Occipital lobe (tissue), 3 donors: ENCODE measurements at places on chromosomes 6 and 20.

DNA sequence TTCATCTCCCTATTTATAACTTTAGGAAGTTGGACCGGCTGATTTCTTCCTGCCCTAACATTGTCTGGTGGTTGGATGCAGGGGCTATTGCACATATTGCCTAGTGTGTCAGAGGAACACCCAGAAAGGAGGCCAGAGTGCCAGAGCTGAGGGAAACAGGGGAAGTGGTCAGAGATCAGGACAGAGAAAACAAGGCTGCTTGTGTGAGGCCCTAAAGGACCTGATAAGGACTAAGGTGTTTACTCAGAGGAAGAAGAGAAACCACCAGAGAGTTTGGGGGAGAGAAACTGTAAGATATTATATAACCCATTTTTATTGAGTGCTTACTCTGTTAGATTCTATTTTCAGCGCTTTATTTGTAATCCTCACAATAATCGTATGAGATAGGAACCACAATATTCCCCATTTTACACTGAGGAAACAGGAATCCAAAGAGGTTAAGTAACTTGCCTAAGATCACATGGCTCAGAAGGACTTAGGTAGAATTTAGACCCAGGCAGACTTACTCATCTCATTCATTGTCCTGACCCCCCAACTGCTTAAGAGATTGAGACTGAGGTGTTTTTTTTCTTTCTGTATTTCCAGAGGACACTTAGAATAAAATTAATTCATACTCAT, 54.0 kb upstream of the REV3L start:
- DNase-seq = no peak

DNA sequence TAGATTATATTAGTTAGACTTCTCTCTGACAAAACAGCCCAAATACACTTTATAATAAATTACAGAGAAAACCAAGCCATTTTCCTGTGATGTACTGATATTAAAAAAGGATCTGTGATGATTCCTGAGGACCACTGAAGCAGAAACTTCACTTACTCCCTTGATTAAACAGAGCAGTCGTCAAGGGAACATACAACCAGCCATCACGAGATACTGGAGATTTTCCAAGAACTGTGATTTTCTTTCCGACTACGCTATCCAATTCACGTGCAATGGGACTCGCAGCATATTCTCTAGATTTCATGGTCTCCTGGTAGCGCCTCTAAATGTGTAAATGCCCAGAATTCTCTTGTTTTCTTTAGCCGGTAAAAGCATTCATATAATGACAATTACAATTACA, 377.4 kb downstream of the PHF3 start:
- no peak for DNase-seq

- DNase-seq = no peak
Measured at GRCh38 chr6:124148236-124148957, 344.7 kb downstream of the NKAIN2 start.

DNA sequence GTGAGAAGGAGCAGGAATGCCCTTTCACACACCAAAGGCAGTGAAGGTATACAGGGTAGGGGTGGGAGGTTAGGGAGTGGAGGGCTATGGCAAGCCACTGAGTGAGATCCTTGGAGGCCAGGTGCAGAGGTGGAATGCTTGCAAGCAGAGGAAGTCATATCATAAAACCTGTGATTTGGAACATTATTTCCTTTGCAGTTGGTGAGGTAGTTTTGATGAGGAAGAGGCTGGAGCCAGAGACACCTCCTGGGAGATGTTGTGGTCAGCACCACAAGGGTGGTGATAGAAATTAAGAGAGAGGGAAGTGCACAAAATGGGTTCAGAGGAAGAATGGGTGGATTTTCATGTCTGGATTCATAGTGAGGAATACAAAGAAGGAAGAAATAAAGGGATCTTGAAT, 73.0 kb downstream of the PLCB4 start:
- no peak for DNase-seq

DNA sequence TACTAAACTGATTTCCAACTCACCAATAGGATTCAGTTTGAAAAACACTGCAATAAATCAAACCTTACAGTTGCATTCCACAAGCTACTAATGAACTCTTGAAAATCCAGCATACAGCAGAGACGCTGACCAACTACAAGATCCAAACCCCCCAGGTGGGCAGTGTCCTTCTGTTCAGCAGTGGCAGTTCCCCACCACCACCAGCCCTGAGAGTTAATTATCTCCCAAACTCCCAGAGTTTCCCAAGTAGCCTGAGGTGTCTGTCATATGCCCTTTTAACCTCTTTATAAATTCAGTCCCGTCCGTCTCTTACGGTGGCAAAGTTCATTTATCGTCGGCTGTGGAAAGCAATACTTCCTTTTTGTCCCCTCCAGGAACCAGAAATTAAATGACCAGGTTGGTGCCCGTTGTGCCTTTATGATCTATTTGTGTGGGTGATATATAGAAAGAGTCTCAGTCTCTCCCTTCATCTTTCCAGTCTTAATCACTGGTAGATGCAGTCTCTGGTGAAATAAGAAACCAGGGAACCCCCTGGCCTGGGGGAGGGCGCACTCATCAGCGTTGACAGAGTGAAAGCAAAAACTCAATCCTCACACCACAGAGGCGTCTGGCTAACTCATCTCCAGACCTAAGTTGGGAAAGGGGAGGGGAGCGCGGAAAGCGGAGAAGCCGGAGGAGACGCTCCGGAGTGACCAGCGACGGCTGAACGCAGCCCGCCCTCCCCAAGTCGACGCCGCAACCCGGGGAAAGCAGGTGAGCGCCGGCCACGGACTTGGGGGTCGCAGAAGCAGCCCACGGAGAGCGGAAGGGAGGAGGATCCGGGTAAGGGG, 717 bp downstream of the MRPL14 start:
- no peak for DNase-seq

DNA sequence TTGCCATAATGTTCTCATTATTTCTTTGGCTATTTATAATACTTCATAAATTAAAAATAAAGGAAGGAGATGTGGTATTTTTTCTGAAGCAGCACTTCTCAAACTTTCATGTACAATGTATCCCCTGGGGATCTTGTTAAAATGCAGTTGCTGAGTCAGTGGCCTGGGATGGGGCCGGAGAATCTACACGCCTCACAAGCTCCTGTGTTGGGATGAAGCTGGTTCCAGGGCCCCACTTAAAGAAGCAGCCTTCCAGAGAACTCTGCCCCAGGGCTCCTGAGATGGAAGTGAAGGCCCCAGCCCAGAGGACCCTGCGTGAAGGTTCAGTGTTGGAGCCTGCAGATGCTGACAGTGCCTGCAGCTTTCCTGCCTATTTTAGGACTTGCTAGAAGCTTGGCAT, 40.1 kb upstream of the SLC23A2 start:
- no peak for DNase-seq

- no peak for DNase-seq
Measured at GRCh38 chr6:118932421-118932820, 2.5 kb downstream of the MCM9 start.

GRCh38 chr6:73394577-73395354, at the start of gene DDX43:
TSS of gene DDX43 (plus strand) at chr6:73394828. CDS start at chr6:73394906, 78 bp downstream.
- DNase-seq = no peak

GRCh38 chr20:33086052-33086722, 6.7 kb downstream of the BPIFB4 start:
- DNase-seq = no peak

DNA sequence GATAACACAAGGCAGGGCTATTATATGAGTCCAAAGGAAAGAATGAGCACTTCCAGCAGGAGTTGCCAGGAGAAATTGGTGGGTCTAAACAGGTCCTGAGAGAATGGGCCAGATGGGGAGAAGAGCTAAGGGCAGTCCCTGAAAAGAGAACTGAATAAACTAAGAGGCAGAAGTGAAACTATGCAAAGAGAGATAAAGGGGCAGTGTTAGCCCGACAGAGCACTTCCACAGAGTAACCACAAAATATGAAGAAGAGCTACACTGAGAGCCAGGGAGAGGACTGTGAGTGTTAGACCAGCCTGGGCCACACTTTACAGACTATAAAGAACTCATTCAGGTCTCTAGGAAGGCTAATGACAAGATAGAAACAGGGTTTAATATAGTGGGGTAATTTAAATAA, 43.8 kb downstream of the RALGAPA2 start:
- no peak for DNase-seq

- no peak for DNase-seq
Measured at GRCh38 chr20:61121661-61122060, 130.4 kb upstream of the CDH4 start.

DNA sequence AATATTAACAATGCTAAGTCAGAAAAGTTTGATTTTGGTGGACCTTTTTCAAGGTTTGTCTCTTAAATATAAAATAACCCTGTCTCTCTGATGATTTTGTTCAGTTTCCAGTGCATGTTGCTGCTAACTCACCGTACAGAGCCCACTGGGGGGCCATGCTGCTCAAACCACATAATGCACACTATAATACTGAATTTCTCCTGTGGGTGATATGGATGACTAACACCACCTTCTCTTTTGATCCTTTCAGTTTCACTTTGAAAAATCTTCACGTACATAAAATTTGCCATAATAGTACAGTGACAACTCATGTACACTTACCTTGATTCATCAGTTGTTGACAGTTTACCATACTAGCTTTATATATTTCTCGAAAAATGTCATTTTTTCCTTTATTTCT, 506.6 kb upstream of the MAN1A1 start:
- no peak for DNase-seq

DNA sequence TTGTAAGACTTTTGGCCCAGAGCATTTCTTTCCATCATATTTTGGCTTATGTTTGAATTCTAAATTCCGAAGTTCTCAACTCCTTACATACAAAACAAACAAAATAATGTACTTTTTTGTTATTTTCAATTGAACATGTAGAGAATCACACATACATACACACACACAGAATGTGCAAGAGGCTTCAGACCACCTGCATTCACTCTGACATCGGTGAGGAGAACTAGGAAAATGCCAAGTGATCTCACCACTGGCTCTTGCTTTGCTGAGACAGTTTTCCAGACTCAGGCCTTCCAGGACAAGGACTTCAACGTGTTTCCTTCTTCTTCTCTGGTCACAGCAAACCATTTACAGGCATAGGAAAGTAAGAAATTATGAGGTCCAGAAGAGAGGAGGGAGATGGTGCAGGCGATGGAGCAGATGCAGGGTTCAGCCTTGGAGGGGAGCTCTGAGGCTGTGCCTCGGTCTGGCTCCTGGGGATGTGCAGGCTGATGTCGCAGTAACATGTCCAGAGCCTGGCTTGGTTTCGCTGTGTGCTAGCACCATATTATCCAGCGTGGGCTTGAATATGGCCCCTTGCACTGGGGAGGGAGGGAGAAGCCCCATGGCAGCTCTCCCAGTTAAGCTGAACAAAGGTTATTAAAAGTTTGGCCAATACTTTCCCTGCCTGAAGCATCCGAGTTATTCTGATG, 93.4 kb downstream of the DACT2 start:
- no peak for DNase-seq
